ENCODE measurements at places on chromosomes 5 and 9. TPM values are rescaled to one million over a fixed set of nuclear protein-coding genes. Genes with fewer than 3 reads are reported as not detected.

CSNK1A1 gene
- 175 TPM for total RNA-seq

GABRA6 gene
- total RNA-seq: not detected

MGAT1 gene
- 195 TPM for total RNA-seq

FAM170A gene
- total RNA-seq: not detected

RPL35 gene
- total RNA-seq: 1,669 TPM

SMIM32 gene
- total RNA-seq: not detected

TRMO gene
- 40.2 TPM for total RNA-seq

INSL4 gene
- not detected for total RNA-seq

N4BP3 gene
- 7.2 TPM for total RNA-seq

PROB1 gene
- 0.75 TPM for total RNA-seq

DNA sequence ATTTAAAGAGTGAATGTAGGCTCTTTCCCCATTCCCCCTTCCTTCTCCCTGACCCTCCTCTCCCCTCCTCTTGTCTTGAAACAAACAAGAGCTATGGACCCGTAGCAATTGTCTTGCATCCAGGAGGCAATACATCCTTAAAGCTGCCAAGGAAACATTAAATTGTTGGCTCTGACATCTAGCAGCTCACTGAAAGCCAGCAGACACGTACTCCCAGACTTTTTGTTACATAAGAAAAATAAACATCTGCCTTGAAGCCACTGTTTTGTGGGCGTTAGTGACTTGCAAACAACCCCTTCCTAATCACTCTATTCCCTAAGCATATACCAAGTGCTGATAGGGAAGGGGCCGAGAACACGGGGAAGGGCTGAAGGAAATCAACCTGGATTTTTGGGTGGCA is 8.6 kb downstream of the SLC45A2 start:
- H3K4me3 ChIP-seq: no peak overlapping the region
- no peaks in the 10 kb centered on the region for H3K36me3 ChIP-seq
- H3K27ac ChIP-seq: no peak overlapping the region
- H3K27me3 ChIP-seq: no peaks in the 10 kb centered on the region
- H3K4me1 ChIP-seq: peaks cover 10% of the 10 kb centered on the region

GRCh38 chr9:81605170-81605670 is 84.1 kb downstream of the TLE1 start:
- peaks cover 4% of the 10 kb centered on the region for H3K36me3 ChIP-seq
- no peak for DNase-seq
- H3K27me3 ChIP-seq: no peaks in the 10 kb centered on the region
- no peak overlapping the region for H3K4me3 ChIP-seq

DNA sequence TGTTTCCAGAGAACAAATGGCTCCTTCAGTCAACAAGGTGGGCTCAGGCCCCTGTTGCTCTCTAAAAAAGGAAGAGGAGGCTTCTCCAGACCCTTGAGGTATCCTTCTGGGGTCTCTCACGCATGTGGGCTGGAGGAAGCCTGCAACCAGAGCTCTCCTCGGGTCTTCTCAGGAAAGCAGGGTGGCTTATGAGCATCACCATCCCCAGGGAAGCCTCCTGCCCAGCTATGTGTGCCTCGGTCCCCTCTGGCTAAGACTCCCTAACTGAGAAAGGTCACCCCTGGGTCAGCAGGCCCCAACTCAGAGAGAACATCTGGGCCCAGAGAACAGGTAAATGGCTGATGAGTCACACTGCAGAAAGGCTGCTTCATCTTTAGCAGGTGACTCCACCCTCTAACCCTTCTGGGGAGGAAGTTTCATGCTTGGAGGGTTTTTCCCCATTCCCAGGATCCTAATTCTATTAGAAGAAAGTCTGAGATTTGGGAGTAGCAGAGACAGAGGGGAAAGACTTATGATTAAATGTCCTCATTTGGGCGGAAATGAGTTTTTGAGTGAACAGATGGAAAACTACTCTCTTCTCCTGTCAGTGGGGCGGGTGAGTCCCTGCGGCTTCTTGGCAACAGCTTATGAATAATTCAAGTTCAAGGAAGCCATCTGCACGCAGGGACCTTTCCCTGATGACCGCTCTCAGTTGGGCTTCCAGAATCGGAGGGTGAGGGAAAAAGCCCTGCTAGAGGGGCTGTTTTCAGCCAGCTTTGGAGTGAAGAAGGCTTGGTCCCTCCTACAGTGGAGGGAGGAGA is 41.9 kb downstream of the TGFBI start:
- H3K27me3 ChIP-seq: peaks cover 8% of the 10 kb centered on the region
- DNase-seq: no peak
- no peaks in the 10 kb centered on the region for H3K36me3 ChIP-seq

- H3K27ac ChIP-seq: peak overlapping the region; percentile 62
- H3K27me3 ChIP-seq: no peaks in the 10 kb centered on the region
- peaks cover 8% of the 10 kb centered on the region for H3K4me1 ChIP-seq
- DNase-seq: no peak
- H3K36me3 ChIP-seq: no peaks in the 10 kb centered on the region
- H3K4me3 ChIP-seq: no peak overlapping the region
Observed at GRCh38 chr9:134451700-134452458, 125.6 kb downstream of the RXRA start.

GRCh38 chr5:10563110-10563944 is 543 bp upstream of the ANKRD33B start:
- H3K4me1 ChIP-seq: peaks cover 11% of the 10 kb centered on the region
- peak overlapping the region; percentile 53 for H3K4me3 ChIP-seq
- no peaks in the 10 kb centered on the region for H3K27me3 ChIP-seq
- DNase-seq: peak; percentile 9
- peak overlapping the region; percentile 65 for H3K27ac ChIP-seq

- no peaks in the 10 kb centered on the region for H3K4me1 ChIP-seq
- H3K27ac ChIP-seq: no peak overlapping the region
- H3K27me3 ChIP-seq: peaks cover 7% of the 10 kb centered on the region
Observed at GRCh38 chr9:87800456-87800855, 74.5 kb downstream of the CTSL start.

GRCh38 chr5:144460600-144460999 is 289.9 kb downstream of the KCTD16 start:
- no peaks in the 10 kb centered on the region for H3K27me3 ChIP-seq
- H3K27ac ChIP-seq: no peak overlapping the region
- no peak overlapping the region for H3K4me3 ChIP-seq
- H3K36me3 ChIP-seq: no peaks in the 10 kb centered on the region

GRCh38 chr5:41955432-41956024 is 30.4 kb downstream of the FBXO4 start:
- H3K27me3 ChIP-seq: peaks cover 3% of the 10 kb centered on the region
- H3K4me3 ChIP-seq: no peak overlapping the region
- H3K27ac ChIP-seq: no peak overlapping the region

DNA sequence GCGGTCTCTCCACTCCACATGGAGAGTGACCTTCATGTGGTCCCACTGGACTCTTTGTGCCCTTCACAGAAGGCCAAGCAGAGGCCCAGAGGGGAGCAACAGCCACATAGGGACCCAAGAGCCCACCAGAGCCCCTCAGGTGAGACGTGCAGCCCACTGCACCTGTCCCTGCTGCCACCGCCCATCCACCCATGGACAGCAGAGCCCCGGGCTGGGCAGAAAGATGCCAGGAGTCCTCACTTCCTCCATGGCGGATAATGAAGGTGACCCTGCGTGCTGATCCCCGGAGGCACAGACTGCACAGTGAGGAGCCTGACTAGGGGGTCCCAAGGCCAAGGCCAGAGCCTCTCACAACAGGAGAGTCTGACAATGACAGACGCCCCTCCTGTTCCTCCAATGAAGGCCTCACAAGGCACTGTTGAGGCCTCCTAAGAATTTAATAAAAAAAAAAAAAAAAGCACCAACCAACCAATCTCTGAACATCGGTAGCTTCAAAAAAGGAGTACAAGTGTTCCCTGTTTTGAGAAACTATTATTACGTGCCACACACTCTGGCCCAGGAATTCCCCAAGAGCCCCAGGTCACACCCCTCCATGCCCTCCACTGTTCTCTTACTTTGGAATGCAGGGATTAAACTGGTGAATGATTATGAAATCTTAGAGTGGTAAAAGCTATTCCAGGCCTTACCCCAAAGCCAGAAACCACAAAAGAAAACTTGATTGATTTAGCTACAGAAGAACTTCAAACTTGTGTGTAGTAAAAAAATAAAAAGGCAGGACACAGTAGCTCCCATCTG is 2.8 kb upstream of the PPP1R26 start:
- no peak overlapping the region for H3K27ac ChIP-seq
- no peak for DNase-seq
- H3K4me1 ChIP-seq: peaks cover 10% of the 10 kb centered on the region
- H3K4me3 ChIP-seq: no peak overlapping the region

- no peak for DNase-seq
- no peaks in the 10 kb centered on the region for H3K36me3 ChIP-seq
- H3K4me3 ChIP-seq: no peak overlapping the region
- no peak overlapping the region for H3K27ac ChIP-seq
- no peaks in the 10 kb centered on the region for H3K4me1 ChIP-seq
Observed at GRCh38 chr5:37803487-37803886, 36.4 kb downstream of the GDNF start.

DNA sequence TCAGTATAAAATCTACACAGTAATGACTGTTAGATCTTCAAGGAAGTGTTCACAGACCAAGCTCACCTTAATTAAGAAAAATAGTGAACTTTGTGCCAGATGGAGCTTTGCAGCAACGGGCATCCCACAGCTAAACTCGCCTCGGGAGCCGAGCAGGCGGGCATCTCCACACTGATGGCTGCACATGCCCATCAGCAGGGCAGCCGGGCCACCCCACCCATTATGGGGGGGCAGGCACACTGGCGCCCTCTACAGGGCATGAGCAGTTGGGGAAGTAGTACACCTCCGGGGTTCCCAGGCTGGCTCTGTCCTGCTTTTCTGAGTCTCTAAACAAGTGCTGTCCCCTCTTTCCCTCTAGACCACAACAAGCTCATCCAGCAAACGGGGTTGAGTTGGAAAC is 21.6 kb downstream of the ANKS6 start:
- no peaks in the 10 kb centered on the region for H3K4me1 ChIP-seq
- no peak for DNase-seq
- no peak overlapping the region for H3K4me3 ChIP-seq
- H3K27me3 ChIP-seq: no peaks in the 10 kb centered on the region
- H3K36me3 ChIP-seq: peaks cover 66% of the 10 kb centered on the region

GRCh38 chr5:138873466-138874221 is 1.5 kb downstream of the LRRTM2 start:
- no peak for DNase-seq
- no peak overlapping the region for H3K4me3 ChIP-seq
- H3K36me3 ChIP-seq: peaks cover 5% of the 10 kb centered on the region

DNA sequence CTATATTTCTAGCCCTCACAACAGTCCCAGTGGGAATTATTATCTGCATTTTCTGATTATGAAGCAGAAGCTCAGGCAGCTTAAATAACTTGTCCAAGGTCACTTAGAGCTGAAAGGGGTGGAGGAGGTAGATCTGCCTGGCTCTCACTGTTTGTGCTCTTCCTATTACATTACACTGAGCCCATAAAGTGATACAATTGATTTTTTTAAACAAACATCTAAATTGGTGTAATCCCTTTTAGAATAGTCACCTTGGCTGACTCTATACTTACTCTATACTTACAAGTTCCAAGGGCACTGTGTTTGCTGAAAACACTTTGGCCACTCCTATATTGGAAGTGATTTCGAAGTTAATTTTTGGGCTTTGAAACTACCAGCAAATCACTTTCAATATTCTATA is 144.7 kb downstream of the APBA1 start:
- no peak overlapping the region for H3K27ac ChIP-seq
- no peak for DNase-seq
- H3K27me3 ChIP-seq: peaks cover 7% of the 10 kb centered on the region
- peaks cover 10% of the 10 kb centered on the region for H3K36me3 ChIP-seq

DNA sequence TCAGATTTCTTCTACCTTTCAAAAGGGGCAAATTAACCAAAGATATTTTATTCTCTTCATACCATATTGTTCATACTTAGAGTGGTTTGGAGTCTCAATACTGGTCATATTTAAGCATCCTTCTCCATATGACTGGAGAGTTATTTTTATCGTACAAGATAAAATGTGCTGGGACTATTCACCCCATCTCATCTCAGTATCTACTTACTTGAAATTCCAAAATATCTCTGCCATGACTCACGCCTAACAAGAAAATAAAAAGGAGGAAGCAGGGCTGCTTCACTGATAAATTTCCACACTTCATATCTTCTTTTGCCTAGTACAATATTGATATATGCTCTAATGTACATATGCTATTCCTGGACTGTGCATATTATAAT is 277.9 kb upstream of the CDH9 start:
- H3K27me3 ChIP-seq: no peaks in the 10 kb centered on the region
- no peak overlapping the region for H3K27ac ChIP-seq
- H3K4me3 ChIP-seq: no peak overlapping the region
- no peaks in the 10 kb centered on the region for H3K4me1 ChIP-seq
- no peaks in the 10 kb centered on the region for H3K36me3 ChIP-seq
- no peak for DNase-seq

DNA sequence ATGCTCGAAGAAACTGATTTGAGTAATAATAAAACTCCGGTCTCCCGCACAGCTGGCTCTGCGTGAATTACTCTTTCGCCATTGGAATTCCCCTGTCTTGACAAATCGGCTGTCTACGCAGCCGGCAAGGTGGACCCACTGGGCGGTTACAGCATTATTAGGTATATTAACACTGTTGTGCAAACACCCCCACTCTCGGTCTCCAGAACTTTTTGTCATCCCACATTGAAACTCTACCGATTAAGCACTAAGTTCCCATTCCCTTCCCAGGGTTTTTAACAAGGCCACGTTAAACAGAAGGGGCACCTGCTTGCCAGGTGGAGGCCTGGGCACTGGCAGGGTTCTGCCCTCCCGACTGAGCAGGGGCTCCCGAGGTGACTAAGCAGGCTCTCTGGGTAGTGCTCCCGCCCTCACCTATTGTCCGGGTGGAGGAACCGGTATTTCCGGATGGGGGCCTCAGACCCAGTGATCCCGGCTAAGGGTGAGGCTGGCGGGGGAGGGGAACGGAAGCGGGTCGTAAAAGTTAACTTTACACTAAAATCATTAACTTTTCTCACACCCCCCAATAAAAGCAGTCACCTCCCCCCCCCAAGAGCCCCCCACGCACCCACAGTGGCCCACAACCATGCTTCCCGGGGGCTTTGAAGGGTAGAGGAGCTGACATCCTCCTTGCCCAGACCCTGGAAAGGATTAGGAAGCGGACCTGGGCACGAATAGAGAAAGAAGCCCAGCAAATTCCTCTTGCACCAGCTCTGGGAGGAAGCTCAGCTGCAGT is 53.5 kb upstream of the TJP2 start:
- H3K27ac ChIP-seq: no peak overlapping the region
- peak overlapping the region; percentile 61 for H3K4me3 ChIP-seq
- H3K36me3 ChIP-seq: no peaks in the 10 kb centered on the region
- DNase-seq: no peak
- H3K4me1 ChIP-seq: peaks cover 9% of the 10 kb centered on the region

DNA sequence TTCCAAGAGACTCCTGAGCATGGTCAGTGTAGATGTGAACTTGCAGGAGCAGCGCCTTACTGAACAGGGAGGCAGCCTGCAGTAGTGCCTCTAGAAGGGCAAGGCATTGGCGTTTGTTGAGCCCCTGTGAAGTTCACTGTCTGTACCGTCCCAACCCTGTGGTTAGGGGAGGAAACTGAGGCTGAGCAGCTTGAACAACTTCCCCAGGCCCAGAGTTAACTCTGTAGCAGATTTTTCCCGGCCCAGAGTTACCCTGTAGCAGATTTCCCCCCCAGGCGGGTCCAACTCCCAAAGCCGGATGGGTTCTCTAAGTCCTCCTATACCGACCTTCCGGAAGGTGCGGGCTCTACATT is 9.6 kb downstream of the LMX1B start:
- H3K27me3 ChIP-seq: peaks cover 24% of the 10 kb centered on the region
- DNase-seq: no peak
- no peak overlapping the region for H3K4me3 ChIP-seq
- H3K36me3 ChIP-seq: no peaks in the 10 kb centered on the region
- peaks cover 11% of the 10 kb centered on the region for H3K4me1 ChIP-seq
- no peak overlapping the region for H3K27ac ChIP-seq

- H3K36me3 ChIP-seq: no peaks in the 10 kb centered on the region
- DNase-seq: no peak
- H3K27me3 ChIP-seq: no peaks in the 10 kb centered on the region
- no peaks in the 10 kb centered on the region for H3K4me1 ChIP-seq
- no peak overlapping the region for H3K27ac ChIP-seq
- H3K4me3 ChIP-seq: no peak overlapping the region
Observed at GRCh38 chr5:96006291-96006690, 44.6 kb upstream of the ELL2 start.

Measured in naive thymus-derived CD8-positive, alpha-beta T cell (primary cell).